Activated naive CD8-positive, alpha-beta T cell treated with anti-CD3 and anti-CD28 coated beads, Interleukin-2, amount 50 U/mL, for 16 hours (primary cell): ENCODE measurements at places on chromosomes 4 and X.

DNA sequence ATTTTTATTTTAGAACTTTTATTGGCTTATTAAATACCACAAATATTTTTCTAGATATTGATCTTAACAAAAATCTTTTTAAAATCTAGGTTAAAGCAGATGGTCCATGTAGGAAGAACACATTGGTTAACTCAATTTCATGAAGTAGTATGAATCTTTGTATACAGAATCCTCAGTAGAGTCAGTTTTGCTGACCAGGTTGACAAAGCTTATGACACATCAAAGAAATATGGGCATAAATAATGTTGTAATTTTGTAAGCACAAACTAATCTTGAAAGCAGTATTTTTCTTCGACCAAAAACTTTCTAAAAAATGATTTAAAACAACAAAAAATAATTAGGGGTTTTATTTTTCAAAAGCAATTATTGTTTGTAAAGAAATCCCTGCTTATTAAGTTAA lies 479.3 kb upstream of the PCDH10 start:
- no peak for DNase-seq

DNA sequence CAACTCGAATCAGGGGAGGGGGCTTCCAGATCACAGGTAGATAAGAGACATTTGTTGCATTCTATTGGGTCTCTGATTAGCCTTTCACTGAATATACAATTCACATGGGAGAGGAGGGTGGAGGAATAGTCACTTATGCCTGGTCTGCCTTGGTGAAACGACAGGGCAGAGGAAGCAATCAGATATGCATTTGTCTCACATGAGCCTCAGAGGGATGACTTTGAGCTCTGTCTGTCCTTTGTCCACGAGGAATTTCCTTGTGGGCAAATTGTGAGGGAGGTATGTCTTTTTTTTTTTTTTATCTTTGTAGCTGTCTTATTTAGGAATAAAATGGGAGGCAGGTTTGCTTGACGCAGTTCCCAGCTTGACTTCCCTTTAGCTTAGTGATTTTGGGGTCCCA lies 28.5 kb upstream of the TMSB4X start:
- no peak for DNase-seq

DNA sequence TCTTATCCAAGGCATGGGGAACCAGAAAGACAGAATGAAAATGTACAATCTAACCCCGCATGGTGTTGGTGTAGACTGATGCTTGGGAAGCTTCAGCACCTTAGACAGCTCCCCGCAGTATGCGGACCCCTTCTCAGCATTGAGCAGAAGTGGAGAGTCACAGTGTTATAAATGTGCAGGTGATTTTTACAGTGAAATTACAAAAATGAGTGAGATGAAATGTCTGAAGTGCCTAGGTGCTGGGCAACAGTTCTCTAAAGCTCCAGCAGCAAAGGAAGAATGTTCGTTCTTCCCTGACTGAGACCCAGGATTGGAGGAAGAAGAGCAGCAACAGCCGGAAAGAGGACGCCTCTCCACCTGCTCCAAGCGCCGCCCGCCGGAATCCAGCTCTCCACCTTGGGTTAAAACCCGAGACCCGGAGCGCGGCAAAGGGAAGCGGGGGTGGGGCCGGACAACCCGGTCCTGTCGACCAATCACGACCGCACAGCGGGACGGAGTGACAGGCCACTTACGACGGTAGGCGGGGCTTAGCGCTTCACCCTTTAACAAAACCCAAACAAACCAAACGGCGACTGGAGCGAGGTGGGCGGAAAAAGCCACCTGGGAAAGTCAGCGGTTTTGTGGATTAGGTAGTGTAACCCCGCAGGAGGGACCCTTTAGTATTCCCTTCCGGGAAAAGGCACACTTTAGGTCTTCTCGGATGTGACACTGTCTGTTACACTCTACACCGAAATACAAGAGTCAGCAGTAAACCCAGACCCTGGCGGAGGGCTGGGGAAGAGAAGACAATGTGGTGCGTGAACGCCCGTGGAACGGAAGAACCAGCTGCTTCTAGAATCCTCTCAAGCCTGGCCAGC lies at the start of gene GLRA3:
Gene GLRA3 (minus strand): TSS at position 403 of the 857 bp plus-strand sequence. CDS start 436 bp downstream, outside the sequence.
- no peak for DNase-seq

DNA sequence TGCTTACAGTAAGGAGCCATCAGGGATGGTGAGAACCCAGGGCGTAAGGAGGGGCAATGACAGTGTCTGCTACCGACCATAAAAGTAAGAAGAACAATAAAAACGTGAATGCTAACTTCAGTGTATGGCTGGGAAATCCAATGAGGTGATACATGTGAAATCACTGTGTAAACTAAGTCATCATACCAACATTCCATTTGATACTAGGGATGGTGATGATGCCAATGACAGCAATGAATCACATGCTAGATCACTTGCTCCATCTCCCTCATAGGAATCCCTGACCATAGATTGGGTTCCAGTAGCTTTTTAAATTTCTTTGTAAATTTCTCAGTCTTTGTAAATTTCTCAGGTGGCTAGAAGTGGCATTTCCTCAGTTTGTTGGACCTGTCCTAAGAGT lies 146.3 kb downstream of the SMIM20 start:
- DNase-seq: no peak
